GM12878 (cell line): ENCODE measurements at places on chromosomes 12 and 14. TPM values are rescaled to one million over a fixed set of nuclear protein-coding genes. Genes with fewer than 3 reads are reported as not detected.

TMEM120B gene
- 9.3 and 10.4 TPM in 2 replicates for total RNA-seq

KIF5A gene
- total RNA-seq: 2.2 and 2.9 TPM in 2 replicates

ITPK1 gene
- total RNA-seq: 56.1 and 57.9 TPM in 2 replicates

DNA sequence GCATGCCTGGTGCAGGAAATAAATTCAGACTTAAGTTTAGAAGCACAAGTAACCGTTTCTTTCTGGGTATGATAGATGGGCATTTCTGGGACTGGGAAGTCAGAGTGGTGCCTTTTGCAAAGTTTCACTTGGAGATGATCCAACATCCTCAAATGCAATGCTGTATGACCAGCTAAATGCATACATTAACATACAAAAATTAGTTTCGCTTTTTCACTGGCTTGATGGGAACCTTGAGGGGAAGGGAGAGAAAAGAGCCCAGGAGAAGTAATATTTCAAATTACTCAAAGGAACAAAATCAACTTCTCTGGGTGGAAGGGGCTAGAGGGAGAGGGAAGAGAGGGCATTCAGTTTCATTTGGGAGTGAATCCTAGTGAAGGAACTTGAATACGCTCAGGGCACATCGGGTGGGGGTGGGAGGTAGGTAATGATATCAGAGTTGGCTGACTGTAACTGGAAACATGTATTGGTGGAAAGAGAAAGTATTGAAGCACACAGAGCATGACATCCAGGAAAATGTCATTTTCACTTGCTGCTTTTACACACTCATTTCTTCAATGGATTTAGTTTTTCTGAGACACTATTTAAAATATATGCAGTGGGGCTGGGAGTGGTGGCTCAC, 175.5 kb downstream of the PTPRO start:
- no peak for DNase-seq

- no peak for DNase-seq
These were observed 9.0 kb upstream of the LRFN5 start for GRCh38 chr14:41597647-41598046.

GRCh38 chr12:118633071-118633470, 256.7 kb downstream of the SUDS3 start:
- DNase-seq: no peak

DNA sequence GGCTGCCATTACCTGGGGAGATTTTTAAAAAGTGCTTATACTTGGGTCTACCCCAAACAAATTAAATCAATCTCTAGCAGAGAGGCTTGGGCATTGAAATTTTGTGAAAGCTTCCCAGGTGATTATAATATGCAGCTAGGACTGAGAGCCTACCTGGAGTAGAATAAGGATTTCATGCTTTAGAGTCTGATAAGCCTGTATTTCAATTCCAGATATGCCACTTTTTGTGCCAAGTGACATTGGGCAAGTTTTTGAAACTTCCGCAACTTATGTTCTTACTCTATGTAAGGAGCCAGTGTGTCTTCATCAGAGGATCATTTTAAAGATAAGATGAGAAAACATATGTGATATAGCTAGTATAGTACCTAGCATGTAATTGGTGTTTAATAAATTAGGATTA, 159.8 kb upstream of the LRIG3 start:
- DNase-seq: no peak

DNA sequence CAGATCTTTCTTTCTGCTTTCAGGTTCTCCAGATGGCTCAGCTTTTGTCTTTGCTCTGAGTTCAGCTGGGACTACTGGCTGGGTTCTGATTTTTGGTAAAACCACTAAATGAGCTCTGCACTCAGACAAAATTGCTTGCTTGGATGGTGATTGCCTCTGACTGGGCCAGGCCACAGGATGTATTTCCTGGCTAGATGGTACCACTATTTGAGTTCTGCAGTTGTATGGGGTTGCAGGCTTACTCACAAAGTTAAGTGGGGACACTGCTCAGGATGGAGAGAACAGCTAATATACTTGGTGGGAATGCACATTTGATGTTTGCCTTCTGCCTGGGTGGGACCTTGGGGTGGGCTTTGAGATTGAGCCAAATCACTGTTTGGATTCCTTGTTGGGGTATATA, 14.0 kb upstream of the OR4Q3 start:
- DNase-seq: no peak

GRCh38 chr14:68576496-68577244, 216.2 kb downstream of the ZFP36L1 start:
- DNase-seq: no peak

DNA sequence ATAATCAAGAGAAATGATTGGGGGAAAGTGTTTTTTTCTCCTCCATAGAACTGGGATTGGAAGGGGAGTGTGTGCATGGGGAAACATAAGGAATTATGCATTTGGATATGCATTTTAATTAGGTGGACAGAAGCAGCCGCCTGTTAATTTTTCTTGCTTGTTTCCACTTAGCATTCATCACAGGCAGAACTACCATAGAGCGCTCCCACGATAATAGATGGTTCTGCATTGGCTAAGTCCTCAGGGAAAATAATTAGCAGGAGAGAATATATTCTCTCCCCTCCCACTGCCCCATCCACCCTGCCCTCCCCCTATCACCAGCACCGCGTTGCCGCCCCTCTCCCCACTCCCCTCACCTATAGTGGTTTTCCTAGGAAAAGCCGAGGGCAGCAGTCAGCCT, 11.4 kb downstream of the DPF3 start:
- DNase-seq: no peak
